Cardiac septum (tissue), 1 donor: ENCODE measurements at places on chromosomes 4 and X. TPM values are rescaled to one million over a fixed set of nuclear protein-coding genes. Genes with fewer than 3 reads are reported as not detected.

The LINC00632 gene
- 191 TPM for total RNA-seq

The VSIG4 gene
- total RNA-seq = 8.1 TPM

The MAGEA2 gene
- total RNA-seq = not detected

The MOB1B gene
- 23.0 TPM for total RNA-seq

The EPHA5 gene
- 0.22 TPM for total RNA-seq

The SYTL5 gene
- 4.5 TPM for total RNA-seq

The KIT gene
- 2.3 TPM for total RNA-seq

The SCRG1 gene
- total RNA-seq = 1.1 TPM

The CFP gene
- 1.0 TPM for total RNA-seq

The MAGEA1 gene
- not detected for total RNA-seq

The CPZ gene
- total RNA-seq = 0.30 TPM

The TMSB15C gene
- total RNA-seq = 0.24 TPM

The IDUA gene
- total RNA-seq = 12.9 TPM

The TMPRSS11B gene
- not detected for total RNA-seq

The CLRN2 gene
- not detected for total RNA-seq

GRCh38 chr4:38279650-38280322, 319.6 kb downstream of the PTTG2 start:
- no peak for DNase-seq

- no peak for DNase-seq
Measured at GRCh38 chrX:53089224-53089842, 4.6 kb upstream of the KANTR start.

DNA sequence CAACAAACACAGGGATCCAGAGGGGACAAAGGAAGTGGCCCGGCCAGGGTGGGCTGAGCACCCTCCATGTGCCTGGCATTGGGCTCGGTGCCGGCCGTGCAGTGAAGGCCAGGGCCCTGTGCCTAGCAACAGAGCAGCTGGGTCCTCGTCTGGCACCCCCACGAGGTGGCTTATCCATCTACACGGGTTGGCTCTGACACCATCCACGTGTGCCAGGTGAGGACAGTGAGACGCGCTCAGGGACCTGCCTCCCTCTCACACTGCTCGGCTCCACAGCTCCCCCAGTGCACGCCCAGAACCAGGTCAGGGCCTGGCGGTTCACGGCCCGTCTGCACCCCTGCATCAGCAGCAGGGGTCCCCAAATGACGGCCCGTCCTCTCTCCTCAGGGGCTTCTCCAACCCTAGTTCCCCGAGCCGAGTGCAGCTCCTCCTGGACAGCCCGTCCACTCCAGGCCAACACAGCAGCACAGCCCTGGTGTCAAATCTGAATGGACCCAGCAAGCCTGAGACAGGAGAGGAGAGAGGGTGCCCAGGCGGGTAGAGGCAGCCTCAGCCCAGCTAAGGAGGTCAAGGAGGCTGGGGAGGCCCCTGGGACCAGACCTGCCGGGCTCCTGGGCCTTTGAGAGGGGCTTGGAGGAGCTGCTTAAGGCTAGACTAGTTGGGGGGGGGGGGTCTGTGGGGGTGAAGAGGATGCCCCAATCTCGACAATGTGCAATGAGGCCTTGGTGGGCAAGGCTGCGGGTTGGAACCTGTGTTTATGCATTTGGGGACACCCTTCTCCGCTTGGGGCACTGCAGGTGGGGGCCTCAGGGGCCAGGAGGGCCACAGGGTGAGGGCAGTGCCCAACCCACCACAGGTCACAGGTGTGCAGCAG, 113.6 kb downstream of the FAM53A start:
- DNase-seq = no peak

- DNase-seq = no peak
Measured at GRCh38 chr4:42151568-42152506, 618 bp downstream of the BEND4 start.

DNA sequence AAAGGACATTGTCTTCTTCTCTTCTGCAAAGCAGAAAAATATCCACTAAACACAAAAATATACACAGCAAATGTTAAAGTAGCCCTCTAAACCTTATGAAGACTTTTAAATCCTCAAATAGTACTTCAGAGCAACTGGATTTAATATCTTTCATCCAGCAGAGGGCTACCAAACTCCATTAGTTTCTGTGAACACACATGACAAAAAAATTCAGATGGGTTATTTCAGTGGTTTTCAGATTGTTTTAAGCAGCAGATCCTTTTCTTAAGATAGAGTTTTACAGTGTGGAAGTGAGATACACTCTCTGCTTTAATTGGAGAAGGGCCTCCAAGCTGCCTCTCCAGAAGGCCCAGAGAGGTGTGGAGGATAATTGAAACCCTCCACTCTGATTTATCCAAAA, 56.7 kb downstream of the ANK2 start:
- no peak for DNase-seq

DNA sequence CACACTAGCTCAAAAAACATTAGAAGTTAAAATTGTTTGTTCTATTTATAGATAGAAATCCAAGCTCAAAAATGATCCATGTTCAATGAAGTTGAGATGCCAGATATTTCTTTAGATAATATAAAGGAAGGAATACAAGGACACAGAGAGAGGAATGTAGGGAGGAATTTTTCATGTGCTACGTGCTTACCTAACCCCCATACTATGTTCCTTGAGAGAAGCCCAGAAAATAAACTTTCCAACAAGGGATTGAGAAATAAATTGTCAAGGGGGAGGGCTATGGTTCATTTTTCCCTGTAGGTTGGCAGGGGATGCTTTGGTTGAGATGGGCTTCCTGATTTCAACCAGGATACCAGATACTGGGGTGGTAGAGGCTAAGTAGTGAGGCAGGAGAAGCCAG, 15.6 kb upstream of the ADH5 start:
- DNase-seq = no peak

DNA sequence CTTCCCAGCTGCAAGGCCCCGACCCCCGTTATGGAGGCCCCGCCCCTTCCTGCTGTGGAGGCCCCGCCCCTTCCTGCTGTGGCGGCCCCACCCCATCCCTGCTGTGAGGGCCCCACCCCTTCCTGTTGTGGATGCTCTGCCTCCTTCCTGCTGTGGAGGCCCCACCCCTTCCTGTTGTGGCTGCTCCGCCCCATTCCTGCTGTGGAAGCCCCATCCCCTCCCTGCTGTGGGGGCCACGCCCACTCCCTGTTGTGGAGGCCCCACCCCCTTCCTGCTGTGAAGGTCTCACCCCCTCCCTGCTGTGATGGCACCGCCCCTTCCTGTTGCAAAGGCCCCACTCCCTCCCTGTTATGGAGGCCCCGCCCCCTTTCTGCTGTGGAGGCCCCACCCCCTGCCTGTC, 104.9 kb upstream of the PSAPL1 start:
- DNase-seq = no peak

GRCh38 chr4:183960046-183960420, 54.9 kb downstream of the STOX2 start:
- DNase-seq = no peak

DNA sequence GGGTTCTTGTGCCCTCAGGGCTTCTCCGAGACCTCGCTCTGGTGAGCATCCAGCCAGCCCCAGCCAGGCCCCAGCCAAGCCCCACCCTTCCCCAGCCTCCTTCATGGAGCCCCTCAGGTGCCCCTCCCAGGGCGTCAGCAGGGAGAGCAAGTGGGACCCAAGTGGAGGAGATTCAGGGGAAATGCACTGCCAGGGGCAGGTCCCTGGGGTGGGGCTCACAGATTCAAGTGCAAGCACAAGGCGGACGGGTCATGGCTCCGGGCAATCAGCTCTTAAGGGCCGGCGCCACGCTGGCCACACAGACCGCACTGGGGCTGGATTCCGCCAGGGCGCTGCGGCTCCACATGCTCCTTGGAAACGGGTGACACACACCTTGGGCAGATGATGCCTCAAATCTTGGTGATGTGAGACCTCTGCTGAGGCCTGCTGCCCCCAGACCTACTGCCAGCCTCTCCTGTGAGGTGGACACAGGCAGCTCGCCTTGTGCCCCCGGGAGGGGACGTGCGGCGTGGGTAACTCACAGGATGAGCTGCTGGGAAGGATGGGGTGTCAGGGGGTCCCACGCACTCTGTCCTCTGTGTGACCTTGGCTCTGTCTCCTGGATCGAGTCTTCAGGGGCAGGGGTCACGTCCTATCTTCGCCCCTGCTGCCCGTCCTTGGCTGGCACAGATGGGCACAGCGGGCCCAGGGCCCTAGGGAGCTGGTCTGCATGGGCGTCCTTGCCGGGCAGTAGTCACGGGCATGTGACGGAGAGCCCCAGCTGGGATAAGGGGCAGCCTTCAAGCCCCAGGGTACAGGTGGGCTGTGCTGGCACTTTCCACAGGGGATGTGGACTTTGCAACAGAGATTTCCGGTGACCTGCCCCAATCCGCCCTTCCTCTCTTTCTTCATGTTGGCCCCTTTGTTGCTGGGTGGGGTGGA, 17.1 kb downstream of the NAT8L start:
- peak; percentile 76 for DNase-seq

DNA sequence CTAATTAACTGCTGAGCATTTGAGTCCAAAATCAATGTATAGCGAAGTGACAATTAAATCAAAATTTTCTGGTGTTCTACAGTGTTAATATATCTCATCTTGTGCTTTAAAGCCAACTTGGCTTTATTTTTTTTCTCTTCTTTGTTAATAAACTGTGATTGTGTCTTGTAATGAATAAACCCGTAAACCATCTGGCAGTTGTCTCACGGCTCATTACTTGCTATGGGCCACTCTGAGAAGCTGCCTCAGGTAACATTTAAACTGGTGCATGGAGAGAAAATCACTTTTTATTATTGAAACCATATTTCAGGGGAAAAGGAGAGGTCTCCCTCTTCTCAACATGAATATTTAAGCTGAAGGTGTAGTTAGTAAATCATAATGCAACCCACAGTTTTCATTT, 694.0 kb downstream of the KCTD8 start:
- DNase-seq = no peak

GRCh38 chr4:124727331-124727890, 14.9 kb upstream of the ANKRD50 start:
- no peak for DNase-seq

- no peak for DNase-seq
Measured at GRCh38 chr4:74166818-74167217, 8.9 kb downstream of the MTHFD2L start.

DNA sequence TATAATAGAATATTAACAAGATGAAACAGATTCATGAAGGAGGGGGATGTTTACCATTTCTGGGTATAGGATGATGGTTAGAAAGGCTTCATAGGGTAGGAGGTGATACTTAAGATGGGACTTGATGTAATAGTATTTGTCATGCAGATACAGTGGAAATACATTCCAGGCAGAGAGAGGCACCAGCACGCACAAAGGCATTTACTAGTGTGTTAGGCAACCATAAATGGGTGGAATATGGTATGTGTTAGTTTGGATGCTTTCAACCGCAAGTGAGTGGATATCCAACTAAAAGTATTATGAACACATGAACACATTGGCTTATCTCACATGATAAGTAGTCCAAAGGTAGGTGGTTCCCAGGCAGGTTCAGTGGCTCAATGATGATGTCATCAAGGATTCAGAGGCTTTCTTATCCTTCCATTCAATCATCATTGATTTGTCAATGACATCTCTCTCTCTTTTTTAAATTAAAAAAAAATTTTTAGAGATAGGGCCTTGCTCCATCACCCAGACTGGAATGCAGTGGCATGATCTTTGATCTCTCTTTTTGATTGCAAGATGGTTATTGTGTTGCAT, 12.7 kb upstream of the STARD8 start:
- no peak for DNase-seq

GRCh38 chrX:110915111-110915510, 119.5 kb upstream of the CHRDL1 start:
- DNase-seq = no peak

DNA sequence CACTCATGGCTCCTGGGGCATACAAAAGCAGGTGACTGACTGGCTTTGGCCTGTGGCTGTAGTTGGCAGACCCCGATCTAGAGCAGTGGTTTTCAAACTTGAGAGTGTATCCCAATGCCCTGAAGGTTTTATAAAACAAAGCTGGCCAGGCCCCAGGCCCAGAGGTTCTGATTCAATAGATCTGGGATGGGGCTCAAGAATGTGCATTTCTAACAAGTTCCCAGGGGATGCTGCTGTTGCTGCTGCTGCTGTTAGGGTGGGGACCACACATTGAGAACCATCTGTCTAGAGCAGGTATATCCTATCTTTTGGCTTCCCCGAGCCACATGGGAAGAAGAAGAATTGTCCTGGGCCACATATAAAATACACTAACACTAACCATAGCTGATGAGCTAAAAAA, 7.3 kb downstream of the AIFM1 start:
- DNase-seq = no peak

- DNase-seq = no peak
Measured at GRCh38 chr4:41399231-41399630, 138.7 kb upstream of the LIMCH1 start.

- no peak for DNase-seq
Measured at GRCh38 chr4:56052481-56052880, 103.7 kb downstream of the CEP135 start.

- DNase-seq = no peak
Measured at GRCh38 chr4:95528388-95528948, 20.3 kb downstream of the UNC5C start.

GRCh38 chr4:79381161-79381560, 26.9 kb downstream of the GK2 start:
- no peak for DNase-seq

GRCh38 chrX:47523297-47523696, 37.7 kb upstream of the ARAF start:
- DNase-seq = peak; percentile 93

DNA sequence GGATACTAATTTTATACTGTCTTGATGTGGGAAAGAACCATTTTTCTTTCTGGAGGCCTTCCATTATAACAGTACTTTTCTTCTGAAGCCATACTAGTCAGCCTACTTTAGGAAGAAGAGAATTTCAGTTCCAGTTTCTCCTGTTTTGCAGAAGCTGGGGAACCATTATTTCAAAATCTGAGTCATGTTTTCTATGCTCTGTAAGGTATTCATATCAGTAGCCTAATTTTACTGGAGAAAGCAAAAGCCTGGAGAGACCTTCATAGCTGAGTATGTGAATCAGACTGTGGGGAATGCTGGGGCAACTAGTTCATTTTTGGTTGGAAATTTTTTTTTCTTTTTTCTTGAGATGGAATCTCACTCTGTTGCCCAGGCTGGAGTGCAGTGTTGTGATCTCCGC, 22.4 kb downstream of the AFF1 start:
- no peak for DNase-seq

DNA sequence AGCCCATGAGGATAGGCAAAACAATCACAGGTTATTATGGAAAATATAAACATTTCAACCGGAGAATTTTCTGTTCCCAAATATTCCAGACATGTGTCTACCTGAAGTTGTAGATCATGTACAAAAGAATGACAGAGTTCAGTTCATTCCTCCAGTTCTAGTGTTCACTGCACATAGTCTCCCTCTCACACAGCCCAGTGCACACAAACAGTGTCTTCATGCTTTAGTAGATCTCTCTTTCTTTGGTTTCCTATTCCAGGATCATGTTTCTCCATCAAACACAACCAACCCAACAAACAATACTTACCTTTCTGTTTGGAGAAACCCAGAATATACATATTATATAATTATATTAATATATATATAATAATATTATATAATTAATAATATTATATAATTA, 671.9 kb downstream of the TRIML1 start:
- no peak for DNase-seq

DNA sequence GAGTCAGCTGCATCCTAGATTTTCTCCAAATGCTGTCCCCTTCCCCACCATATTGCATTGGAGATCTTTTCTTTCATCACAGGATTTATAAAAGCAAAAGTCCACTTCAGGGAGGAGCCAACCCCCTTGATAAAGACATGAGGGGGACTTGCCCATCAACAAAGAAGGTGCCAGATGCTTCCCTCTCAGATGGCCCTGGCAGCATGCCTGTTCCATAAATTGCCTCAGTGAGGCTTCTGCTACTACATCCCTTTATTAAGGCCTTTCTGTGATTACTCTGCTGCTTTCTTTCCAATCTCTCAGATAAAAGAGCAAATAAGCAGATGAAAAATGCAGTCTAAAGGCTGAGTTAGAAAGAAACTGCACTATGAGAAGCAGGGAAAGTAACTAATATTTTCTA, 511.6 kb downstream of the PACRGL start:
- no peak for DNase-seq
